ENCODE measurements at places on chromosomes 5 and 9. TPM values are rescaled to one million over a fixed set of nuclear protein-coding genes. Genes with fewer than 3 reads are reported as not detected.

The ORM2 gene
- 1.0 TPM for total RNA-seq

- DNase-seq: no peak
Observed at GRCh38 chr5:138685193-138685745, 68.0 kb upstream of the CTNNA1 start.

The CCDC69 gene
- 23.0 TPM for total RNA-seq

- DNase-seq: no peak
Observed at GRCh38 chr9:108511307-108511706, 344.5 kb downstream of the ACTL7B start.

The SLC34A3 gene
- not detected for total RNA-seq

- no peak for DNase-seq
Observed at GRCh38 chr9:31916591-31917241, 467.7 kb upstream of the ACO1 start.

DNA sequence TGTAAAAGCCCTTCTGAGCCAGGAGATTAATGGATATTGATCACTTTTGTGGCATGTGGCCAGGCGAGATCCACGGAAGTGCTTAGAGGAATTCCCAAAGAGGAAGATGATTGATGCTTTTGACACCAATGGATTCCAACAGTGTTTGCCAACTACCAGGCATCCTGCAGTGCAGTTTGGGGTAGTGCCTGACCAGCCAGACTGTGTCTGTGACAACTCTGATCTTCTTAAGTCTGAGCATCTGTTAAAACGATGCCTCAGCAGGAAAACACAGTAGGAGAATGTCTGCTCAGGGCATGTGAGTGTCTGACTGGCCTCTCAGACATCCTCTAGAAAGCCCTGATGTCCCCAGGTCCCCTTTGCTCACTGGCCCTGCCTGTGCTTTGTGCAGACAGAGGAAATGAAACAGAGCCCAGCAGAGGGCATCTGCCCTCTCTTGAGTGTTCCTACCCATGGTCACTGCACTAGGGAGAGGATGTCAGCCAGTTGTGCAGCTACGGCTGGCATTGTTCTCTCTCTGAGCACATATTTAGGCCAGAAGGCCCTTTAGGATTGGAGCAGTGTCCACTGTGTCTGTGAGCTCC, 57.0 kb downstream of the TRPC7 start:
- DNase-seq: no peak

The LRRC19 gene
- total RNA-seq: not detected

DNA sequence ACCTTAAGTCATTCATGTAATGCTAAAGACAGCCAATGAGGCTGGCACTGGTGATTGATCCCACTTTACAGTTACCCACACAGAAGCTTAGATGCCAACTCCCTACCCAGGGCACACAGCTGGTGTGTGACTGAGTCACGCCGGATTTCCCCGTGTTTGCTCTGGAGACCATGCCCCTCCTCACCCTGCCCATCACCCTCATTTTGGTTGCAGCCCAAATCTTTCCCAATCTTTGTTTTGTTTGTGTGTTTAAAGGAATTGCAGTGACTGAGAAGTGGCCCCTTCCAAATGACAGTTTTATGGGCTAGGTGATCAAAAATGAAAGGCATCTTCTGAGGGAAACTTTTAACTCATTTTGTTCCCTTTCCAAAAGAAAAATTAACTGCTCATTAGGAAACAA, 10.9 kb downstream of the FBXL7 start:
- DNase-seq: no peak

DNA sequence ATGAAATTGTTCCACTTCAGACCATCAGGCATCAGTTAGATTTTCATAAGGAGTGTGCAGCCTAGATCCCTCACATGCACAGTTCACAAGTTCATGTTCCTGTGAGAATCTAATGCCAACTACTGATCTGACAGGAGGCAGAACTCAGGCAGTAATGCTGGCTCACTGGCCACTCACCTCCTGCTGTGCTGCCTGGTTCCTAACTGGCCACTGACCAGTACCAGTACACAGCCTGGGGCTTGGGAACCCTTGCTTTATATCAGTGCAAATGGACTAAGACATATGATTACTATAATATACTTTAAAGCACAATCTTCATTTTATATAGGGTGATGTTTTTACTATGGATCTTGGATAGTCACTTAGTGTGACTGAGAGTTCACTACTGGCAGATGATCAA, 259.2 kb downstream of the SLCO4C1 start:
- no peak for DNase-seq

DNA sequence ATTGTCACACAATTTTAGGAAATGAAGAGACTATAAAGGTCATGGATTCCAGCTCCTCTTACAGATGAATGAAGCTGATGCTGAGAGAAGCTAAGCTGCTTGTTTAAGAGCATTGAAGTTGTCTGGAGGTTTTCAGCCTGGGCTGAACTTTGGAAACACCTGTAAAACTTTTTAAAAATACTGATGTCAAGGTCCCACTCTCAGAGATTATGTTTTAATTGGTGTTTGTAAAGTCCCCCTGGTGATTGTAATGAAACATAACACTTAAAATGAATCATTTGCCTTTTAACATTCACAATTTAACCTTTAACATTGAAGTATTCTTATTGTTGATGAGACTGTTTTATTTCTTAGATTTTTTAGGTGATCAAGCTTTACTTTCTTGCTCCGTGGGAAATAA, 16.4 kb downstream of the RAD23B start:
- DNase-seq: no peak

- DNase-seq: no peak
Observed at GRCh38 chr5:83340511-83340918, 131.0 kb upstream of the VCAN start.

DNA sequence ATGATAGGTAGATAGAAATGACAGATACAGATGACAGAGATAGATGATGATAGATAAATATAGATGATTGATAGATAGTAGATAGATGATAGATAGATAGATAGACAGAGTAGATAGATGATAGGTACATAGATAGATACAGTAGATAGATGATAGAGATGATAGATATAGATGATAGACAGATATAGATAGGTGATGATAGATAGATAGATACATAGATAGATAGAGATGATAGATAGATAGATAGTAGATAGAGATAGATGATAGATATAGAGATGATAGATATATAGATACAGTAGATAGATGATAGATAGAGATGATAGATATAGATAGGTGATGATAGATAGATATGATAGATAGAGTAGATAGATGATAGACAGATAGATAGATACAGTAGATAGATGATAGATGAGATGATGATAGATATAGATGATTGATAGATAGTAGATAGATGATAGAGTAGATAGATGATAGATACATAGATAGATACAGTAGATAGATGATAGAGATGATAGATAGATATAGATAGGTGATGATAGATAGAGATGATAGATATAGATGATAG, 95.7 kb upstream of the SMIM23 start:
- no peak for DNase-seq

DNA sequence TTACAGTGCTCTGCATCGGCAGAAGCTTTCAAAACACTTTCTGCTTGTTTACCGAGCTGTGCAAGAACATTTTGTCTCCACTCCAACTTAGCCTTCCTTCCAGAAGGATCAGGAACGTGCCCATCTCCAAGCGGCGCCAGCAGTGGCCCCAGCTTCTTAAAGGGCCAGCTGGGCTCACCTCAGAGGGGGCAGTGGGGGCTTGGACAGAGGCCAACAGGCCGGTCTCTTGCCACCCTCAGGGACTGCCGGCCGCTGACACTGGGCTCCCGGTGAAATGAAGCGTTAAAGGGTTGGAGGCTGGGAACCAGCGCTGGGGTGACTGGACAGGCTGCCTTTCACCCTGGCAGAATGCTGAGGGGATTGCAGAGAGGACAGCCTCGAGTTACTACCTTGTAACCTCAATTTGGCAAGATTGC, 67.0 kb upstream of the RNU6ATAC start:
- DNase-seq: no peak

The SWI5 gene
- 19.1 TPM for total RNA-seq

- DNase-seq: no peak
Observed at GRCh38 chr5:180120237-180121101, 48.9 kb upstream of the RNF130 start.

- no peak for DNase-seq
Observed at GRCh38 chr9:112384690-112385089, 4.8 kb downstream of the HSDL2 start.

The ABHD17B gene
- 15.7 TPM for total RNA-seq

Data from activated T-cell treated with anti-CD3 and anti-CD28 coated beads, Interleukin-2, amount 50 U/mL, for 4 hours (primary cell).